ENCODE measurements at places on chromosomes 16 and 17.
A peak's percentile ranks its signal among the peaks of the same experiment; 100 is the strongest.

- no peak for DNase-seq
Measured at GRCh38 chr16:81816793-81817210, 37.7 kb downstream of the PLCG2 start.

GRCh38 chr17:38877130-38877851 lies 7.4 kb downstream of the LASP1 start:
- no peak for DNase-seq

GRCh38 chr16:4603624-4604170 lies 11.0 kb downstream of the UBALD1 start:
- no peak for DNase-seq

DNA sequence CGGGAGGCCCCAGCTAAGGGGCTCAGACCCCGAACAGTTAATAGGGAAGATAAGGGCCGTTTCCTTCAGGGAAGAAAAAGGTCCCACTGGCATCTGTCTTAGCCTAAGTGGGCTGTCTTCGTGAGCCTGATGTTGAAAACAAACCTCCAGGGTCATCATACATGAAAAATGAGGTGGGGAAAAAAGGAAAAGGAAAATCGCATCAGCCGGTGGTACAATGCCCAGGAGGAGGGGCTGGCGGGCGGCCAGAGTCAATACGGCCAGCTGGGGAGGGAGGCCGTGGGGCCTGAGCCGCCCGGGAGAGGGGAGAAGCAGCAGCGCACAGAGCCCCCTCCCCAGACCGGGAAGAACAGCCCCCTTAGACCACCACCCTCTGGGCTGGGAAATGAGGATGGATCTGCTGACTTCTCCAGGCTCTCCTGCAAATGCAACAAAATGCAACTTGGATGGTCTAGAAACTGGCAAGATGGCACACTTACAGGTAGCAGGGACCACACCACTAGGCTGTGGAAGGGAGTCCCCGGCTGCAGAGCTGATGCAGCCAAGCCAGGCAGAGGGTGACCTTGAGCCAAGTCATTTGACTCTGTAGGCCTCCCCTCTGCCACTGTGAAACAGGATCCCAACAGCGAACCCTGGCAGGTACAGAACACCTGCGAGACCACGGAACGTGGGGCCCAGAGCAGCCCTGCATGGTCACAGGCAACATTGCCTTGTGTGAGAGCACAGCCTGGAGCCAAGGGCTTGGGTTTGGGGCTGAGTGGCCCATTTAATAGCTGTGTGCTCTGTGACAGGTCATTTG lies 448.5 kb downstream of the SOX9 start:
- no peak for DNase-seq

- peak; percentile 75 for DNase-seq
Measured at GRCh38 chr17:67615011-67615561, 102.7 kb upstream of the NOL11 start.

- DNase-seq: peak; percentile 82
Measured at GRCh38 chr17:31556969-31557645, 165.6 kb downstream of the RAB11FIP4 start.

Measured in WERI-Rb-1 (cell line).